Right ventricle myocardium superior (tissue), 1 donor: ENCODE measurements at places on chromosomes 6 and 20.

GRCh38 chr20:44706301-44707017, 8.7 kb upstream of the CCN5 start:
- peak; percentile 66 for DNase-seq

- no peak for DNase-seq
These were observed 11.7 kb upstream of the TREM2 start for GRCh38 chr6:41174610-41175009.

- DNase-seq, result no peak
These were observed 26.9 kb downstream of the FOXF2 start for GRCh38 chr6:1416191-1416760.

GRCh38 chr6:6438286-6438685, 117.8 kb upstream of the F13A1 start:
- DNase-seq, result no peak

- no peak for DNase-seq
These were observed 62.9 kb downstream of the TENT5A start for GRCh38 chr6:81689580-81689979.

DNA sequence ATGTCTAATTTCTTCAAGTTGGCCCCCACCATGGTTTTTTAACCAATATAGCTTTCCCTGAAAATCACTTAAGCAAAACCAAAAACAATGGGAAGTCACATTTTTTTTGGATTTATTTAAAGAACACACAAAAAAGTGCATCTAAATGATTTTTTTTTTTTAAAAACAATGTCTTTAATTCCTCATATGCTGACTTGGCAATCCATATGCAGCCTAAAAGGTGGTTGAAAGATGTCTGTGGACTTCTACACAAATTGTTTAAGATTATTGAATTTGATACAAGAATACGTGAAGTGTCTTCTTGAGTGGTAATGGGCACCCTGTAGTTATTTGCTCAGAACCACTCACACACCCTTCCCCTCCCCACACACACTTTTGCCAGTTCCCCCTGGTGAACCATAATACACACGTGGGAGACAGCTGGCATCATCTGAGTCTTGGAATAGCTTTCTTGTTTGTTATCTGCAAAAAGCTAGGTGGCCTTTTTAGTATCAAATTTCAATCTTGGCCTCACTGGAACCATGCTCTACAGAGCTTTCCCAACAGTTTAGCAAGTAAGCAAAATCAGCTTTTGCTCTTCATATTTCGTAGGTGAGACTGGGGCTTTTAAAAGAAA, 60.9 kb upstream of the TULP1 start:
- no peak for DNase-seq

- DNase-seq, result no peak
These were observed 259.9 kb downstream of the ALDH8A1 start for GRCh38 chr6:134690048-134690447.

GRCh38 chr6:43630980-43631619, 2.0 kb upstream of the GTPBP2 start:
- no peak for DNase-seq
